CD4-positive, alpha-beta T cell treated with Interleukin-15 for 1 hour (primary cell): ENCODE measurements at places on chromosomes 5 and 9.

DNA sequence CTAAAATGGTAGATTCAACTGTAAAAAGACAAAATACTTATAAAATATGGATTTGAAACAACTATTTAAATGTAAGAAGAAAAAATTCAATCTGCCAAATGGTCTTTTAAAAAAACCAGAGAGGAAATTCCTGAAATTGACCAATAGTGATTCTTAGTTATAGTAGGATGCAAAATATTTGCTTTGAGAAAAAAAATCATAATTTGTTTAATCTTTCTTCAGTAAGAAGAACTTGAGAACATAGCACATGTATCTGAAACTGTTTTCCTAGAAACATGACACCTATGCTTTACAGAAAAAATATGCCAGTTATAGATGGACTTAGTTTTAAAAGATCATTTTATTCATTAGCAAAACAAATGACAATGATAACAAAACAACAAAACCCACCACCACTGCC is 186.9 kb upstream of the CD180 start:
- DNase-seq = no peak

DNA sequence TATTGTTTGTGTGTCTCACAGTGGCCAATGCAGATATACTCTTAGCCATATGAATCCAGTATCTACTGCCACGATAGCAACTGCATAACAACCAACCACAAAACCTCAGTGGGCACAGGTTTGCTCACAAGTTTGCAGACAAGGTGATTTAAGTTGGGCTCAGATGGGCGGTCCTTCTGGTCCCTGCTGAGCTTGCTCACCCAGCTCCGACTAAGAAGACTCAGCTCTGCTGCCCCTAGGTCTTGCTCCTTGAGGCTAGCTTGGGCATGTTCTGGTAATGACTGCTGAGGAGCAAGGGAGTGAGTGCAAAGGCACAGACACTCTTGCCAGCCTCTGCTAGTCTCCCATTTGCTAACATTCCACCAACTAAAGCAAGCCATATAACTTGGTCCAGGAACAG is 52.6 kb downstream of the MTX3 start:
- no peak for DNase-seq

DNA sequence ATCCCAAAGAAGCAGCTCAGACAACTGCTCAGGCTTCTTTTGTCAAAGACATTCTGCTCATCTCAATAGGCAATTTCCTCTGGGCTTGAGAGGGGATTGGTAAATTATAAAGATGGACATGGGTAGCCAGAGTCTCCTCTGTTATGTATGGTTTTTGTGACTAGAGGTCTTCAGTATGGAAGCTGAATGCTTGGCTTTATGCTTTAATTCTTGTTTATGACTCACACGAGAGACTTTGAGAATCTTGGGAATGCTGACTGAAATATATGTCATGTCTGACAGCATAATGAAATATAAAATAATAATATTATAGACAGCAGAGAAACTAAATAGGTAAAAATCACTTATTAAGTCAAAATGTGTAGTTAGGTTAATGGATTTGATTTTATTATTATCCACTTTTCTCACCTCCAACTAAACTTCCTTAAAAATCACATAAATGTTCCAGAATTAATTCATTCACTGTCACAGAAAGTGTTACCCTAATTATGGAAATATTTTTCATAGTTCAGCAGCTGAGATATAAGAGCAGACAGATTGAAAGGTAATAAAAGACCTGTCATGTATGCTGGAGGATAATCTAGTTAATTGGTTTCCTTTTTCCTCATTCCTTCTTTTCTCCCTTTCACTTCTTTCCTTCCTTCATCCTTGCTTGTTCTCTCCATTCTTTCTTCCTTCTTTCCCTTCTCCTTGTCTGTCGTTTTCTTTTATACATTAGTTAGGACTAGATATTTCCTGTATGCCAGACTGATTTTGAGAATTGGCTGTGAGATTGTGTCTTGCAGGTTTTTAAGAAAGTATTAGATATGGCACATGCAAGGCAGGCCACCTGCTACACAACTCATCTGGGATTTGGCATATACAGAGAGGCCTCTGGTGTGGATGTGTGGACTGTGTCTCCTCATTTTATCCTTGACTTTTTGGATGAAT is 1866.1 kb upstream of the NUDT12 start:
- DNase-seq = no peak

DNA sequence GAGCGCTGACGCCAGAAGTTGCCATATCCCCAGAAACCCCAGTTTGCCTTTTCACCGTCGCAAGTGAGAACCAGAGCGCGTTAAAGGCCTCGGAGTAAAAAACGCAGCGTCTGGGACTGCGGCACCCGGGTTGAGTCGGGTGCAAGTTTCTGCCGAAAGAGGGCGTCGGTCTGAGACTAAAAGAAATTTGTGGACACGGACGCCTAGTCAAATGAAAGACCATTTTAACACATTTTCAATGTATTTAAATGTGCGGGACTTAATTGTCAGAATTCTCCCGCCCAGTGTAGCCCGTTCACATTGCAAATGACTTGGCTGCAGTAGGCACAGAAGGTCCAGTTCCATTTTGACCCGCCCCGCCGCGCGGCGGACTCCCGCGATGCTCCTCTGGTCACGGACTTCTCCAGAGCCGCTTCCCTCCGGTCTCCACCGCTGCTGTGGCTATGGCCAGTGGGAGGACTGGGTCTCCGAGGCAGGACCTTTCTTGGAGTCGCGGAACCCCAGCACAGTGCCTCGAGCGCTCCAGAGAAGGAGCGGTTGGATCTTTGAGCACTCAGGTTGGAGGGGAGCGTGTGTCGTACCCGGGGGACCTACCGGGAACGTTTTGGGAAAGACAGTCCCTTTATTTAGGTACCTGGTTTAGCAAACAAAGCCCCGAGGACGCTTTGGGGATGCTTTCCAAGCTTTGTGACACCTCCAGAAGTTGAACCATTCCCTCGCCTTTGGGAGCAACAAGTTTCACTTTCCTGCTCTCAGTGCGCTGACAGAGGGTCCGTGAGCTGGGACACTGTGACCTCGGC is 1.2 kb upstream of the NPR3 start:
- DNase-seq = peak; percentile 22

- no peak for DNase-seq
Measured at GRCh38 chr5:31886206-31886605, 247.3 kb downstream of the PDZD2 start.

GRCh38 chr5:116454417-116454927 is 120.2 kb downstream of the SEMA6A start:
- peak; percentile 28 for DNase-seq

DNA sequence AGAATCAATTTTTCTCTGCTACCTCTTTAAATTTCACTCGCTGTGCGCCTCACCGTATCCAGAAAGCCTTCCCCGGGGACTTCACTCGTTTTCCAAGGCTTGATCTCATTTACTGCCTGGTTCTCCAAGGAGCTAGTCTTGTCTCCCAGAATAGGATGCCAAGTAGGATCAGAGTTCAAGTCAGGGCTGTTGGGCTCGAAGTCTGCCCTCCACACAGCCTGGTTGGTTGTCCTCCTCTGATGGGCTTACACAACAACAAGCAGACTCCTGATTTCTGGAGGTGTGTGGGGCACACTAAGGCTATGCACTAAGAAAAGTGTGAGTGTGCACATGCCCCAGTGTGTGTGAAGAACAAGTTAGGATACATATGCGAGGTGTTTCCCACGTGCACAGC is 14.0 kb upstream of the TNIP1 start:
- DNase-seq = no peak

GRCh38 chr9:7089406-7090193 is 331.8 kb downstream of the KDM4C start:
- DNase-seq = no peak

DNA sequence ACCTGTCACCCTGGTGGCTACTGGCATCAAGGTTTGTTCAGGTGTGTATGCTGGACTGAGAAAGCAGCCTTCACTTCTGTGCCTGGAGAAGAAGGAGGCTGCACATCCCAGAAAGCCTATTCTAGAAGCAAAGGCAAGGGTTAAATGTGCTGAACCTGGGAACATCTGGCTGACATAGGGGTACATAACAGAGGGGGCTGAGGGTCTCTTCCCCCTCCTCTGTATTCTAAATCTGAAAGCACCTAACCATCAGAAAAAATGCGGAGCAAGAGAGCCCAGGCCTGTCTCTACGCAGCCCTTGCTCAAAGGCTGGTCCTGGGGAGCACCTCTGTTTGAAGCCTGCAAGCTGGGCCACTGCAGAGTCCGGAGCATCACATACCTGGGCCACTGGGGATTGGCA is 53.2 kb upstream of the FSTL4 start:
- DNase-seq = no peak

DNA sequence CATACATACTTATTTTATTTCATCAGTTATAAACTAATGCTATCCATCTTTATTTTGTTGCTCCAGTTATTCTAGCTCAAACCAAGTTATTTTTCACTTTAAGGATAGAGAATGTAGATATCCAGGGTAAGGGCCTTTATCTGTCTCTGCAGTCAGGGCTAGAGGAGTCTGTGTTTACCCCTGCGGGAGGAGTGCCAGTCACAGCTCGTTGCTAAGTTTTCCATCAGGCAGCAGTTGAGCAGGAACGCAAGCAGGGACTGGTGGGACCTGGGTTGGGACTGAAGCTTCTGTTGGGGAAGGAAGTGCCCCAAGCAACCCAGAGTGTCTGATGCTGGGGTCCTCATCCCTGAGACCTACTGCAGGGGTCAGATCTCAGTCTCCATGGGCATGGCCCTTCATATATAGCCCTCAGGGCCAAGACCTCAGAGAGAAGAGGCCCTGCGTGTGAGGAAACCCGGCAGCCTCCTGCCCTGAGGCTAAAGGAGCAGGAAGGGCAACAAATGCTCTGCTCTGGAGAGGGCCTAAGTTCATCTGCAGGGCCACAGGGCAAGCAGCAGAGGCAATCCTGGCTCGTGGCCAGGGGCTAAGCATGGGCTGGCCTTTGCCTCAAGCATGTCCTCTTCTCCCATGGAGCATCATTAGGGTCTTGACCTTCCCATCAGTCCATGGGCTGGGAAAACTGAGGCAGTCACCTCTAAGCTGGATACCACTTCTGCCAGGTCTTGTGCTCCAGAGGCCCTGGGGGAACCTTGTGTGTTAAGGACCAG is 6.6 kb downstream of the SLC22A4 start:
- DNase-seq = no peak

DNA sequence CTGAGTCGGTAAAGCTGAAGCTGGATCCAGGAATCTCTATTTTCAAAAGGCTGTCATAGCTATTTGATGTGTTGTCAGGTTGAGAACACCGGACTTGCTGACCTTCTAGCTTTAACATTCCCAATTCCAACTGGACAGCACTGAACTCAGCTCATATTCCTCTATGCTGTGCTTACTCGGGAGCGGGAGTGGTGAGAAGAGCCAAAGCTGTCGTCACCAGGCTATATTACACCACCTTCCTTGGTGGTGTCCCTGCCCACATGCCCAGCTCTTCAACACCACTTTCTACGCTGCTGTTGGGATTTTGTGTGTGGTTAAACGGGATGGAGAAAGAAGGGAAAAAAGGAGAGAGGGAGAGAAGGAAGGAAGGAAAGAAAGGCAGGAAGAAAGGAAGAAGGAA is 653.6 kb downstream of the RAB3C start:
- no peak for DNase-seq
